SIG-M5 (cell line): ENCODE measurements at places on chromosomes 16 and 17.

GRCh38 chr17:5506307-5506706 lies 19.9 kb downstream of the MIS12 start:
- DNase-seq = no peak

GRCh38 chr16:47561286-47561685 lies 100.2 kb downstream of the PHKB start:
- DNase-seq = no peak

DNA sequence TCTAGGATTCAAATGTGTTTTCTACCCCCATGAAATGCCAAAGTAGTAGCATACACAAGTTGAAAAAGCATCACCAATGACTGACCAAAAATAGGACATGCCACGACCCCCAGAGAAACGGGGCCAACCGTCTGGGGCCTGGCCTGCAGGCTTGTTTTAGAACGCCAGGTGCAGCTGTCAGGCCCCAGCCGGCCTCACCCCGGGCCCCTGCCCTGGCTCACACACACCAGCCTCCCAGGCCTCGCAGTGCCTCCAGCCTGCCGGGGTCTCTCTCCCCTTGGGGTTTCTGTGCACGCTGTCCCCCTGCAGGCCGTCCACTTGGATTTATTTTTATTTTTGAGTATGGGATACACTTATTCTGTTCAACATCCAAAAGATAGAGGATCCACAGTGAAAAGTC lies 7.9 kb downstream of the KATNB1 start:
- no peak for DNase-seq

DNA sequence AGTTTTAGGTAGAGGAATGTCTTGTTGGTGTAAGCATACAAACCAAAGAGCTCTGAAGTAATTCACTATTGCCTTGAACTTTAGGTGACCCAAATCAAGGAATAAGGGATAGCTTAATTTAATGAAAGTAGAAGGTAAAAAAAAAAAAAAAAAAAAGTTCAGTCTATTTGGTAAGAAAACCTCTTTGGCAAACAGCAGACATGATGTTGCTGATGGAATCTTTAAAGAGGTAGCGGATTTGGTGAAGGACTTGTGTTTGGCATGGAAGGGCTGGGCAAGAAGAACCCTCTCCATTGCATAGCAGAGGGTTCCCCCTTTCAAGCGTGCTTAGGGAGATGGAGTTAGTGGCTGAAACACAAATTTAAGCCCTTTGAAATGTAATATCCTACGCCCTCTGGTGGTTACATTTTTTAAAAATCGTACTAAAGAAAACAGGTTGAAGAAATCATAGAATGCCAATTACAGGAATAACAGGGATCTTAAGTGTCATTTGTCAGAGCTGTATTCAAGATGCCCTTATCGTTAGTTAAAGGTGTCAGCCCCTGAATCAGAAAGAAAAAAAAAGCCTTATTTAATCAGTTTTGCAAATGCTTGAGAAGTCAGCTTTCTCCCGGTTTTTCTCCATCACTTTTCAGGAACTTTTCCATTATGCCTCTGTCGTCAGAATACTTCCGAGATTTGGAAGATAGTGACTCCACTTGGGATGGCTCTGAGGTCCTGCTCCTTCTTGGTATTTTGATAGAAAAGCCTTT lies 383.1 kb downstream of the KCNJ2 start:
- no peak for DNase-seq

GRCh38 chr16:81967358-81967757 lies 43.9 kb downstream of the SDR42E1 start:
- no peak for DNase-seq

DNA sequence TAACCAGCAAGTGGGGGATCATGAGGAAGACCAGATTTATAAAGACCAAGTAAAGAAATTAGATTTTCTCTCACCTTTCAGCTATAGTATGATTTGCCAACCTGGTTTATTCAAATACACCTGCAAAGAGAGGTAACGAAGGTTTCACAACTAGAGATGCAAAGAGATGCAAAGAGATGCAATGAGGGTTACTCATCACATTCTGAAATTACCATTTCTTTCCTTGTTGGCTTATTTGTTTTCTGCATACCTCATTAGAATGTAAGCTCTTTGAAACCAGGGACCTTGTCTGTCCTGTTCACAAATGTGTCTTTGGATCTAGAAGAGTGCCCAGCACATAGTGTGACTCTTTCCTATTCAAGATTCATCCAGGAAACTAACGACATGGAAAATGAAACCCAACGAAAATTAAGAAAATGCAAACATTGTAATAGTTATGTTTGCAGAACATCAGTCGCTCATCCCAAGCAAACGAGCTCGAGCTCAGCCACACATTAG lies 9.0 kb upstream of the LONP2 start:
- DNase-seq = no peak

- DNase-seq = no peak
Measured at GRCh38 chr16:61654962-61655361, 381.3 kb downstream of the CDH8 start.

GRCh38 chr16:50696126-50696525 lies 2.7 kb downstream of the NOD2 start:
- DNase-seq = no peak

DNA sequence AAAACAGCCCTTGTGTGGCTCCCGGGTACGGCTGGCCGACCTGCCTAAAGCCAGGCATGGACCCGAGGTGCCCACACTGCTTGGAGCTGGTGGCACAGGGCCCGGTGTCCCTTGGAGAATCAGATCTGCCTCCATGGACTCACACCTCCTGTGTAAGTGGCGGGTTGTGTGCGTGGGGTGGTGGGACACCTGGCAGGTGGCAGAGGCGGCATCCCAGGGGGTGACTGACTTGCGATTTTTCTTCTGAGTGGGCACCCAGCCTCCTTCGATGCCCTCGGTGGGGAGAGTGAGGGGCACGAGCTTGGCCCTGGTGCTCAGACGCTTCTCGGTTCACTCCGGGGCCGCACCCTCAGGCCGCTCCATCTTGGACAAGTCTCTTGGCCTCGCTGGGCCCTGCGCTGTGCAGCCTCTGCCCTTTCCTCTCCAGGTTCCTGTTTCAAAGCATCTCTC lies 35.8 kb downstream of the METRNL start:
- DNase-seq = no peak

GRCh38 chr17:75030161-75030560 lies 16.6 kb downstream of the ATP5PD start:
- no peak for DNase-seq

- DNase-seq = no peak
Measured at GRCh38 chr17:78089576-78090281, 38.8 kb downstream of the TMC6 start.

DNA sequence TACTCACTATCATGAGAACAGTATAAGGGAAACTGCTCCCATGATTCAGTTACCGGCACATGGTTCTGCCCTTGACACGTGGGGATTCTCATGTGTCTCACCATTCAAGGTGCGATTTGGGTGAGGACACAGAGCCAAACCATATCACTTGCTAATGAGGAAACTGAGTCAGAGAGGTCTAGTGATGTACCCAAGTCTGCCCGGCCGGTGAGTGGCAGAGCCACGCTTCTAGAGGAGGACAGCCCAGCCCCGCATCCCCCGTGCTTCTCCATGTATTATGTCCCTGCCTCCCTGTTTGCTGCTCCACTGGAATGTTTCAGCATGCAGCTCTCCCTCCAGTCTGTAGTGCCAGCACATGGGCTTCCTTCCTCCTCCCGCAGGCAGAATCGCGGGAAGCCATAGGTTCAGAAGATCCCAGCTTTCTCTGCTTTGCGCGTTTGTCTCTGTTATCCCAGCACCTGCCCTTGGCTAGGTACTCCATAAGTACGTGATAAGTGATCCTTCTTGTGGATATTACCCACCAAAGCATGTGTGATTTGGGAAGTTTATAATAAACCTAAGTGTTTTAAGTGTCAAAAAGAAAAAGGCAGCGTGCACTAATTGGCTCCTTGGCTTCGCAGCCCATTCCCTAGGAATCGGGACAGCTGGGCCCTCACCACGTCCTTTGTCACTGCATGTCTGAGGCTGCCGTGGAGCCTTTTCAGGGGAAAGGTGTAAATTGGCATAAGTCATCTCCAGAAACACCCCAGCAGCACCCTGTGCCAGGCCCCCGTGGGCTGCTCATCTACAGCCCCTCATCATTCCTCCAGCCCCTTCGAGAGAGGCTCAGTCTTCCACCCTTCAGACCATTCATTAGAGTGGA lies 103.8 kb downstream of the CLEC16A start:
- DNase-seq = no peak

- DNase-seq = peak; percentile 68
Measured at GRCh38 chr16:30609926-30610839, at the start of gene ZNF689. TSS of gene ZNF689 (minus strand) at chr16:30610389. CDS start at chr16:30610041, 348 bp downstream.

DNA sequence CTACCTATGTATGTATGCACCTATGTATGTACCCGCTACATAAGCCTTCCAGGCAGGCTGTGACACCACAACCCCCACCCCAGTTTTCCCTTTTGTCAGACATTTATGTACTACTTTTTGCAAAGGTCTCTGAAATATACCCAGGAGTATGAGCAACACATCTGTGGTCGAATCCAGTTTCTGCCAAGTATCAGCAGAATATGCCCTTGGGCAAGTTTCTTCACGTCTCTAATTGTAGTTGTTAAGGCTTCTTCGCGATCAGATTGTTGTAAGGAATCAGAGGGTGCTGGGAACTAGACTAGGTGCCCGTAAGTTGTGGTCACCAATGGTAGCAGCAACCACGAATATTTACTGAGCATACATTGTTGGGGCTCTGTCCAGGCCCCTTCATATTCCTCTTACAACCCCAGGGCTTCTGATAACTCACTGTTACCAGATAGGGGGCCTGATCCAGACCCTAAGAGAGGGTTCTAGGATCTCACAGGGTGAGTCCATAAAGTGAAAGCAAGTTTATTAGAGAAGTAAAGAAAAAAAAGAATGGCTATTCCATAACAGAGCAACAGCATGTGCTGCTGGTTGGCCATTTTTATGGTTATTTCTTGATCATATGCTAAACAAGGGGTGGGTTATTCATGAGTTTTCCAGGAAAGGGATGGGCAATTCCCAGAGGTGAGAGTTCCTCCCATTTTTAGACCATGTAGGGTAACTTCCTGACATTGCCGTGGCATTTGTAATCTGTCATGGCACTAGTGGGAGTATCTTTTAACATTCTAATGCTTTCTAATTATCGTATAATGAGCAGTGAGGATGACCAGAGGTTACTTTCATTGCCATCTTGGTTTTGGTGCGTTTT lies 16.6 kb downstream of the NUDT7 start:
- DNase-seq = no peak

- DNase-seq = no peak
Measured at GRCh38 chr17:14417336-14417735, 116.5 kb downstream of the HS3ST3B1 start.

GRCh38 chr16:65794973-65795372 lies 571.5 kb upstream of the CDH5 start:
- DNase-seq = no peak

DNA sequence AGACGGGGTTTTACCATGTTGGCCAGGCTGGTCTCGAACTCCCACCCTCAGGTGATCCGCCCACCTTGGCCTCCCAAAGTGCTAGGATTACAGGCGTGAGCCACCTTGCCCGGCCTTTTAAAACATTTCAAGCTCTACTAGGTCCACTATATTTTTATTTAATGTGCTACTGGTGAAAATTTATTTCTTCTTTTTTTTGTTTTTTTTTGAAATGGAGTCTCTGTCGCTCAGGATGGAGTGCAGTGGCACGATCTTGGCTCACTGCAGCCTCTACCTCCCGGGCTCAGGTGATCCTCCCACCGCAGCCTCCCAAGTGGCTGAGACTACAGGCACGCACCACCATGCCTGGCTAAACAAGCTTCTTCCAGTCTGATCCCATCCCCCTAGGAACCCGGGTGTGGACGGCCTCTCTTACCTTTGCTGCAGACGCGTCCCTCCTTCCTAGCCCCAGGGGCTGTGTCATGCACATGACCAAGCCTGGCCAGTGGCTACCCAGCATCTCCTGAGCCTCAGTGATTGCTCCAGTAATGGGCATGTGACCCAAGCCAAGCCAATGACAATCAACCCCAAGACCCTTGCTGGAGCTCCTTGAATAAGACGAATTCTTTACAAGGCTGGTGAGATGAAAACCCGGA lies 40.1 kb upstream of the LITAF start:
- no peak for DNase-seq

GRCh38 chr17:77279448-77280303 lies 138.9 kb downstream of the SEC14L1 start:
- no peak for DNase-seq

- no peak for DNase-seq
Measured at GRCh38 chr16:17469741-17470181, 999 bp downstream of the XYLT1 start.

DNA sequence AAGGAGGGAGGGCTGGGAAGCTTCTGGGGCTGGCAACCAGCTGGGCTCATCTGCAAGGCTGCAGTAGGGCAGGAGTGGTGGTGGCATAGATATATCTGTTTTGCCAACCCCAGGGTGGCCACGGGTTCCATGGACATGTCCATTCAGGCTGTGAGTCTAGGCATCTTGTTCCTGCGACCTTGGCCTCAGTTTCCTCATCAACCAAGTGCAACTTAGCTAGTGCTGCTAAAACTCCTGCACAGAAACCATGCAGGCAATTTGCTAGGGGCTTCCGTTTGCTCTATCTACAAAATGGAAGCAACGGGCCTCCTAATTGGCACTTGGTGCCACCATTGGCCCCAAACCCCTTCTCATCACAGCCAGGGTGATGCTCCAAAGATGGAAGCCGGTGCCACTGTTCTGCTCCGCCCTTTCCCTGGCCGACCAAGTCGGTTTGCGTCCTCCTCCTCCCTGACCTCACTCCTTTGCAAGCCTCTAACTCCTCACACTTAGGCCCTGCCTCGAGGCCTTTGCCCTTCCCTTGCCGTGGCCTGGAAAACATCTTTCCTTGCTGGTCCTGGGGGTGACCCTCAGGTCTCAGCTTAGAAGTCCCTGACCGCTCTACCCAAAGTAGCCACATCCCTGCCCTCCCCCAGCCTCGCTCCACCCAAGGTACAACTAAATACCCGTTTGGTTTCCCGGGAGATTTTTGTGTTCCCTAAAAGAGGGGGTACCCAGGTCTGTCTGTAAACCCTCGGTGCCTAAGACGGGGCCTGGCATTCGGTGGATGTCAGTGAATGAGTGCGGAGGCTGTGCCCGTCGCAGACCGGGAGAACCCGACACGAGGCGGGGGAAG lies 1.2 kb downstream of the SREBF1 start:
- no peak for DNase-seq

- no peak for DNase-seq
Measured at GRCh38 chr16:2095315-2095853, 40.3 kb downstream of the PKD1 start.

DNA sequence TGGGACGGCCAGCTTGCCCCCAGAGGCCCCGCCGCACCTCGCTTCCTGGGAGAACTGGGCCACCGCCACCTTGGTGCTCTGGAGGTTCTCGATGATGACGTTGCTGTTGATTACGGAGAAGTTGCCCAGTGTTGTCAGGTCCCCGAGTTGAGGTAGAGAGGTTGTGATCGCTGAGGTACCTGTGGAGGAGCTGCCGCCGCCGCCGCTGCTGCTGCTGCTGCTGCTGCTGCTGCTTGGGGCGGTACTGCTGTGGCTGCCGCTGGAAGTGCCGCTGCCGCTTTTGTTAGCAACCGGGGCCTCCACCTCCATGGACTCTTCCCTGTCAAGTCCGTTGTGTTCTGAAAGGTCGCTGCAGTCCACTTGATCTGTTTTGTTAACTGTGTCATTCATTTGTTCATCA lies 9.5 kb downstream of the SALL1 start:
- DNase-seq = no peak

DNA sequence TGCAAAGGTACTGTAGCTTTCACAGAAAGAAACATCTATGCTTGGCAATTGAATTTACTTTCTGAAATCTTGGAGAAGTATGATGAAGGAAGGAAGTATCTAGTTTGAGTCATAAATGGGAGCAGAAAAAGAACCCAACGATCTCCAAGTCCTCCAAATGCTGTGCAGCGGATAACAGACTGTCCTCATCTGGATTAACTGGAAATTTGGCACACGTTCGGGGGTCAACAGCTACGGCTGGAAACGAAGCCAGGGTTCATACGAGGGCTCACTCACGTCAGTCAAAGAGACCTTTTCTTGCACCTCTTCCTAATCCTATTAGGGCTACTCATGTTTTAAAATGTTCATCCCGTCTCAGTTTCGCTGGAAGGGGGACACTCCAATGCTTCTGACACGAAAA lies 152.0 kb downstream of the ZFHX3 start:
- no peak for DNase-seq
